NCI-H2171 (cell line): ENCODE measurements at places on chromosomes 3 and 15.

DNA sequence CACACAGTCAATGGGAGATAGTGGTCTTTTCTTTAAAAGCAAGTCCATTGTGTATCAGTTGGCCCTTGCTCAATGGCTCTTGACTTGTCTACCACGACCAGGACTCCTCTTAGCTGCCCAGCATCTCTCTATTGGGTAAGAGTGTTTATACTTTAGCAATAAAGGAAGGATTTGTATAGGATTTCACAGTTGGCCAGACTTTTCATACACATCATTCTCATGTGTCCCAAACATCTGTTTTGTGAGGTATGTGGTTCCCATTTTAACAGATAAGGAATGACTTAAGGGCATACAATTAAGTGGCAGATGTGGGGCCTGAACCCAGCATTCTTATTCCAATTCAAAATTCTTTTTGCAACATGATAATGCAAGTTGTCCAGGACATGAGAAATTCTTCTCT lies 191.5 kb downstream of the CHST2 start:
- DNase-seq = no peak

DNA sequence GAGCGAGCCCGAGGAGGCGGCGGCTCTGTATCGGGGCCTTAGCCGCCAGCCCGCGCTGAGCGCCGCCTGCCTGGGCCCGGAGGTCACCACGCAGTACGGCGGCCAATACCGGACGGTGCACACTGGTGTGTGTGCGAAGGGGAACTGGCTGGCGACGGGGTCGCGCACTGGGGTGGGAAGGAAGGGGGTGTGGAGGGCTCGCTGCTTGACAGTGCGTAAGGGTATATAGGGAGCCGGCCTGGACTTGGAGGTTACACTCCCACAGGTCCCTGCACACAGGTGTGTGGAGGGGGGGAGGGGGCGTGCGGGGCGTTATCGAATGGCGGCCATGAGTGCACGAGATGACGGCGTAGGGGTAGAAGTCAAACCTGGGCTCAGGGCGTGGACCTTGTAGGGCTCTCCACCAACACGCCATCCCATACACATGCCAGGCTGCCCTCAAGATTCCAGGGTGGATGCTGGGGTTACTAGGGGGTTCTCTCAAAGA lies 389 bp downstream of the APEH start:
- DNase-seq = no peak

DNA sequence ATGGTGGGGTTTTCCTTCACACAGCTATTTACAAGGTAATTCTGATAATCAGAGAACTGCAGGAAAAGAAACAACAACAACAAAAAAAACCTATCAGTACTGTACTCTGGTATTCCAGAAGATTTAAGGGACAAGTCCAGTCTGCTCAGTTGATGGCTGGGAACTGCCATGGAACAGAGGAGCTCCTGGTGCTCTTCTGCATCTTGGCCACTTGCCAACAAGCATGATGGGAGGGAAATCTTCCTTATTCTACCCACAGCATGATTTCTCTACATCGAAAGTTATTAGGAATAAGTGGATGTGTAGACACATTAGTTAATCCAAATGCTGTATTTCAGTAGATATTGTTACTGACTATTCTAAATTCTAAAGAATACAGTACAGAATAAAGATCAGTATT lies 51.7 kb downstream of the RASGRP1 start:
- no peak for DNase-seq

DNA sequence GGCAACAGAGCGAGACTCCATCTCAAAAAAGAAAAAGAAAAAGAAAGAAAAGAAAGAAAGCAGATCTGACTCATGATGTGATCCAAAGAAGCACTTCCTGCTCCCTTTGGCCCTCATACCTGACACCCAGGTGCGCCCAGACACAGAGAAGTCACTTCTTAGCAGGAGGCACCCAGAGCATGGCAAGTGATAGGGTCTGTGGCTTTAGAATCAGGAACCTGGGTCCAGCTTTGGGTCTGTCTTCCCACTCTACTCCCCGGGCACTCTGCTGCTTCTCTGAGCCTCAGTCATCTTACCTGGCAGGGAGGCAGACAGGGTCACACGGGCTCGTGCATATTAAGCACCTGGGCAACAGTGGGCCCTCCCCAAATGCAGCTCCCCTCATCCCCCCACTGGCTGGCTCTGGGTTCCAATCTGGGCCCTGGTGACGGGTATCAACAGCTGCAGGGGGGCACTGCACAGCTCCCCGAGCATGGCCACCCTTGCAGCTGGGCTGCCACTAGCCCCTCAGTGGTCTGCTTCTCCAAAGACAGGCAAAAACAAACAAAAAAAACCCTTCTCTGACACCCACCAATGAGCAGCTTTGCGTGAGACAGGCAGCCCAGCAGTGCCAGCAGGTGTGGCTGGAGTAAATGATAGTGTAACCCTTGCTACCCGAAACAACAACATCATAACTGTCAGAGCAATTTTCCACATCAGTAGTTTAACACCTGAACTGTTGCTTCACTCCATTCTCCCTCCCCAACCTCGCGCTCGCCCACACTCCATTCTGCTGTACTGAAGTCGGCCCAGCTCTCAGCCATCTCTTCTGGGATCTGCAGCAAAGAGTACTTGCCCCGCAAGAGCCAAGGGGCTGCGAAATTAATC lies 99.8 kb downstream of the MEGF11 start:
- DNase-seq = peak; percentile 88

DNA sequence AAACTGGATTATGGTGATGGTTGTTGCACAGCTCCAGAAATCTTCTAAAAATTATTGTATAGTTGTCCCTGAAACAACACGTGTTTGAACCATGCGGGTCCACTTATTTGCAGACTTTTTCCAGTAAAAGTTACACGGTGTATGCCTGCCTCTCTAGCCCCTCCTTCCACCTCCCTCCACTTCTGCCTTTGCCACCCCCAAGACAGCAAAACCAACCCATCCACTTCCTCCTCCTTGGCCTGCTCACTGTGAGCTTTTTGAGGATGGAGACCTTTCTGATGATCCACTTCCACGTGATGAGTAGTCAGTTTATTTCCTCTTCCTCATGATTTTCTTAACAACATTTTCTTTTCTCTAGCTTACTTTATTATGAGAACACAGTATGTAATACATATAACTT lies 5.4 kb downstream of the CYFIP1 start:
- no peak for DNase-seq

DNA sequence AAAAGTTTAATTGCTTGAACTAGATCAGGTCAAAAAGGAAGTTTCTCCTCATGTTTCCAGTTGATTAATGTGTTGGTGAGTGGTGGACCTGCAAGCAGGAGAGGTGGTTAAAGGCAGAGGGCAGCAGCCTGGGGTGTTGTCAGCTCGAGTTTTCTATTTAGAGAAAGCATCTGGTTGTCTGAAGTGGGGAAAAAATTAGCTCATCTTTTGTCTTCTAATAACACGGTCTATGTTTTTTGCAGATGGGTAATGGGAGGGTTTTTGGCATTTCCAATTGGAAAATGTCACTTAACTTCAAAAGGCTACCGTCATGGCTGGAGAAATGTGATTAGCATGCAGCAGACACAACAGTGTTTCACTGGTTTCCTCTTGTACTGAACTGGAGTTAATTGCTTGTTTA lies 122.6 kb downstream of the ITPR1 start:
- DNase-seq = no peak

DNA sequence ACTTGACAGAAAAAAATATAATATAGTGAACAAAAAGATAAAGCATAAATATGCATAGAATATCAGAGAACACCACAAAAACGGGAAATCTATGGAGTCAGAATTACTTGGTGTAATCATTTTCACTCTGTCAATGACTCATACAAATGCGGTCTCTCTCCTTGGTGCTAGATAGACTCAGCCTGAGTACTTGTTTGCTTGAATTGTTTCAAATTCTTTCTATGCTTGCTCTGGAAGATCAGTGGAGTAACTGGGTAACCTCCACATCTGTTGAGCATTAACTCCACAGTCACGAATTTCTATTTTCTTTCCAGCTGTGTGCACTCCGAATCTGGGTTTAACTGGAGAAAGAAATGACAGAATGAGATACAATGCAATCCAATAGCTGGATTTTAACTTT lies 760.4 kb downstream of the ZPLD1 start:
- DNase-seq = no peak

- no peak for DNase-seq
Measured at GRCh38 chr3:173977747-173978146, 580.2 kb downstream of the NLGN1 start.

DNA sequence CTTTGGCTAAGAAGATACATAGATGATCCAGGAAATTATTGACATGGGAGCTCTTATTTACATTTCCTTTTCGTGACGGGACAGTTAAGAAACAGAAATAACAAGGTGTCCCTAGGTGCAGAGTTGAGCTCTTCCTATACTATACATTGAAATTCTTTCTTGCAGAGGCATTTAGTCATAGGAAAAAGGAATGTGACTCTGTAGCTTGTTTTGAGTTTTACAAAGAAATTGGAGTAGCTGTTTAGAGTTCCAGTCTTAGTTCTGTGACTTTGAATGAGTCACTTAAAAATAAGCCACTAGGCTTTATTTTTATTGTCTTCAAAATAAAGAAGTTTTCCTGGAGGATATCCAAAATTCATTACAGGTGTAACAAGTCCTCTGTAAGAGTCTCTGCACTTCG lies 723.5 kb upstream of the SGO1 start:
- no peak for DNase-seq

GRCh38 chr15:85515212-85515611 lies 134.8 kb downstream of the AKAP13 start:
- DNase-seq = no peak

DNA sequence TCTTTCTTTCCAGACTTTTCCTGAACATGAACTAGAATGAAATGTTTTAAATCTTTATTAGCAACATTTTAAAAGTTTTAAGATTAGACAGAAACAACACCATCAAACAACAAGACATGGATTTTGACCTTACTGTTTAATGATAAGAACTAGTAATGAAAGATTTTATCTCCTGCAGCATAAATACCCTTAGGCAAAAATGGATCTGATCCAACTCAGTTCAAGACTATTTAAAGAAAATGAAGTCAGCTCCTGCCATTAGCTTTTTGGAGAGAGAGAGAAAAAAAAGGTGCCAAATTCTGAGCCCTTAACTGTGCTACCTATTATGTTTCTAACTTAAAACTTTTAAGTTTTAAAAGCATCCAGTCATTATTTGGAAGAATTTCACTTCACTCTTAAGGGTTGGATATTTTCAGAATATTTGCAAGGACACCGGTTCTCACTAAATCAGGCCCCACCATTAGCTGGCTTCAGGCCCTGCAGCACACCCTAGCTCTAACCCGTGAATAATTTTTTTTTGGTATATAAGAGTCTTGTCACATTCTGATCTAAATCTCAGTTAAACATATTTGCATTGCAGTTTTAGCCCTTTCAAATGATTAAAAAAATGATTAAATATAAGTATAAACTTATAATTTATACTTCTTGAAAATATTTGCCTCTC lies 60.0 kb downstream of the NR1I2 start:
- DNase-seq = no peak

DNA sequence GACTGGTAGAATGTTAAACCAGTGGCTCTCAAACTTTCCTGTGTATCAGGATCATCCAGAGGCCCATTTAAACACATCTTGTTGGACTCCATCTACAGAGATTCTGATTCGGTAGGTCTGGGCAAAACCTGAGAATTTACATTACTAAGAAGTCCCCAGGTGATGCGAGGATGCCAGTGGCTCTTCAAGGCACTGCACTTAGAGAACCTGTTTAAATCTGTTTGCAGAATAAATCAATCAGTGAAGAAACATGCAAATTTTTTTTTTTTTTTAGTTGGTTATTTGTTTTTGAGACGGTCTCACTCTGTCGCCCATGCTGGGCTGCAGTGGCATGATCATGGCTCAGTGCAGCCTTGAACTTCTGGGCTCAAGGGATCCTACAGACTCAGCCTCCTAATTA lies 117.7 kb upstream of the WNT5A start:
- DNase-seq = no peak

DNA sequence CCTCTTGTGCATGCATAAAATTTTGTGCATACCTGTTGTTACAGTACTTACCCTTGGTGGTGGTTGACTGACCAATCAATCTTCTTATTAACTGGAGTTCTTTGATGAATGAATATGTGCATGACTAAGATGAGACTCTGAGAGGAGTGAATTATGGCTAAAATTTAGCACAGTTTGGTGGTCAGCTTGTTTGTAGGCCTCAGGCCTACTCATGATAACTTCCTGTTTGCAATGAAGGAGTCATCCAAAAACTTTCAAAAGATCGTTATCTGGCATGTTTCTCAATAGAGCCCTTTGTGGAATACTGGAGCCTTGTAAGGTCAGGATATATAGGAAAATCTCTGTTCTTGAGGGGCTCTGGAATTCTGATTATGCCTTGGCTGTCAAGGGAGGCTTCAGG lies 66.5 kb downstream of the LEKR1 start:
- no peak for DNase-seq

- DNase-seq = peak; percentile 24
Measured at GRCh38 chr15:34366271-34367065, 528 bp downstream of the LPCAT4 start.

DNA sequence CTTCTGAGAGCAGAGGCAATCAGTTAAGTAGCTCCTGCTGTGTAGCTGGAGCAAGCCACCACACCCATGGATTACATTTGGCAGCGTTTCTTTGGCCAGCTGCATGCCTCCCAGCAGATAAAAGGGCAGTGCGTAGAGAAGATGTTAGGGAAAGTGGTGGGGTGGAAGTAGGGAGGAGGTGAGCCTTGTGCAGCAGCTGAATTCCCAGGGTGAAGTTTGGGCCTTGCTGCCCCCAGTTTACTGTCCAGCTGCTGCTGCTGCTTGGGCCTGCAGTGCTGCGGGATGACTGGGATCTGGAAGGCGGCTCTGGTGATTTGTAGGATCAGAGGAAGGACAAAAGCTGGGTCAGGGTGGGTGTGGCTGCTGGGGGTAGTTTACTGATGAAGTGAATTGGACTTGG lies 318.7 kb upstream of the C2CD4B start:
- no peak for DNase-seq

DNA sequence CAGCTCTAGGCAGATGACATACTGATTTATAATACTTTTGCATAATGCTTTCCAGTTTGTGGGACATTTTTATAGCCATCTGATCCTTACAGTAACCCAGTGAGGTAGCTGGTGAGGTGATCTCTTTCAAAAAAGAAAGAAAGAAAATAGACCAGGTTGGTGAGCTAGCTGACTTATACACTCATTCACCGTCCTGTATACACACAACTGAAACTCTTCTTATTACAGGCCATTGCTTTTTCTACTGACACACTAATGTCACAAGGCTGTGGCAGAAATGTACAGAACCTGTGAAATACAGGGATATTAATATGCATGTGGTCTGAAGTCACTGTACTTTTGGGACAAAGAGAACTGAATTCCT lies 150.2 kb upstream of the BHLHE40 start:
- DNase-seq = no peak

DNA sequence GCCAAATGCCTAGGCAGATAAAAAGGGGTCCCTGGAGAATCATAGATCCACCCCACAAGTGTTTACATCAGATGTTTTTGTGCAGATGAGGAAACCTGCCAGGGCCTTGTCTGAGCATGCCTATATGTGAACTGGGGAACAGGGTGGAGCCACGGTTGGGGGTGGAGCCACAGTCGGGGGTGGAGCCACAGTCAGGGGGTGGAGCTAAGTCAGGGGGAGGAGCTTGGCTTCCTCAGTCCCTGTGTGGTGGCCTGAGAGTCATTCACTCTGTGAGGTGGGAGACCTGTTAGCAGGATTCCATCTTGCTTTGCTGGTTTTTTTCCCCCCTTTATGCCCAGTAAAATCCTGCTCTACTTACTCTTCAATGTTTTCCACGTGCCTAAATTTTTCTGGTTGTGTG lies 57.8 kb upstream of the TGFBR2 start:
- DNase-seq = peak; percentile 3
